ENCODE measurements at places on chromosomes 7 and 10. TPM values are rescaled to one million over a fixed set of nuclear protein-coding genes. Genes with fewer than 3 reads are reported as not detected.
A peak's percentile ranks its signal among the peaks of the same experiment; 100 is the strongest.

The CCDC136 gene
- 3.6 TPM for polyA plus RNA-seq

The ENTPD7 gene
- polyA plus RNA-seq = 6.8 TPM

The VWA2 gene
- not detected for polyA plus RNA-seq

The DGKB gene
- polyA plus RNA-seq = not detected

The PDE1C gene
- 8.5 TPM for polyA plus RNA-seq

DNA sequence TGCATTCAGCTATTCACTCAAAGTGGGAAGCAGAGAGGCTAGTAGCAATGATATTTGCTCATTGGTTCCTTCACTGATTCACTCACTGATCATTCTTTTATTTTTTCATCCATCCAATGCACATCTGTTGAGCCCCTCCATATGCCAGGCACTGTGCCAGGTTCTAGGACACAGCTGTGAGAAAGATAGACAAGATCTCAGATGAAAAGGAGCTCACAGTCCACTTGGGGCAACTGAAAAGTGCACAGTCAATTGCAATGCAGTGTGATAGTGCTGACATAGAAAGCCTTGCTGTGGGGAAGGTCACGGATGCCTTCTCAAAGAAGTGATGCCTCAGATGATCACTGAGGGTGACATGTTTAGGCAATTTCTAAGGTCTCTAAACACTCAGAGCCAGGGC, 262.3 kb downstream of the PTEN start:
- no peak for DNase-seq

- peak; percentile 63 for DNase-seq
These were observed 17.6 kb downstream of the ZDHHC16 start for GRCh38 chr10:97463363-97464132.

DNA sequence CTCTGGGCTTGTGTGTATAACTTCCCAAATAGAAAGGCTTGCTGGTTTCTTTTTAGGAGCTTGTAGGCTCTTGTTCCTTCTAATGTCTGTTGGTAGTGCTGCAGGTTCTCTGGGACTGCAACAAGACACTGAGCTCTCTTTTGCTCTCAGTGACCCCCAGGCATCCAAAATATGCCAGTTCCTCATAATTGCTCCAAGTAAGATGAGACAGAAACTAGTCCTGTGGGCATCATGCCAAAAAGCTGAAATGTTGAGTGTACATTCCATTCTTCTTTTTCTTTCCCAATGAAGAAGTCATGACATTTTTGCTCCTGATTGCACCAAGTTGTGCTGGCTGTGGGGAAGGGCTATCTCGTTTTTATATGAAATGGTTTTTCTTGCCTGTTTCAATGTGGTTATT, 7.1 kb upstream of the BTBD16 start:
- DNase-seq = peak; percentile 24

DNA sequence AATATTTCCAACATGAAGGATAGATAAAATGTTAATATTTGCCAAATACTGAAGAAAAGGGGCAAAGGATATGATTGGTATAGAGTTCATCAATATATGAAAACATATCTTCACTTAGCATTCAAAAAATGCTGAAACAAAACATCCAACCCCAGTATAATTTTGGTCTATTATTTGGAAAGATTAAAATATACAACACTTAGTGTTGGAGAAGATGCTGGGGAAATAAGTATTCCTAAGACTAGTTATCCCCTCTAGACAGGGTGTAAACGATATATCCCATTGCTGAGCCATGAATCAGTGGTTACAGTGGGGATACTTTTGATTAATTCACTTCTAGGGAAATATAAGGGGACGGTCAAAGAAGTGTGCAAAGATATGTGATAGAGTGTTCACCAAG, 187.3 kb upstream of the IMMP2L start:
- no peak for DNase-seq
